Cardiac septum (tissue), 1 donor: ENCODE measurements at places on chromosomes 13 and 19. TPM values are rescaled to one million over a fixed set of nuclear protein-coding genes. Genes with fewer than 3 reads are reported as not detected.
A peak's percentile ranks its signal among the peaks of the same experiment; 100 is the strongest.

DNA sequence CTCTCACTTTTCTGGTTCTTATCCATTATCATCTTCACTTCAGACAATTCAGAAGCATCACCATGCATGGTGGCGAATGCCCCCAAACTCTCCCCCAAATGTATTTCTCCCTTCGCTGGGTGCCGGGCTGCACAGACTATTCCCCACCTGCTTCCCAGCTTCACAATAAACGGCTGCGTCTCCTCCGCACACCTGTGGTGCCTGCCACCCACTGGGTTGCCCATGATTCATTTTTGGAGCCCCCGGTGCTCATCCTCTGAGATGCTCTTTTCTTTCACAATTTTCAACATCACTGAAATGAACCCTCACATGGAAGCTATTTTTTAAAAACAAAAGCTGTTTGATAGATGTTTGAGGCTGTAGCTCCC lies 2.8 kb upstream of the F10 start:
- no peak for DNase-seq

GRCh38 chr13:113161433-113161832 lies 3.0 kb downstream of the PROZ start:
- DNase-seq = no peak

DNA sequence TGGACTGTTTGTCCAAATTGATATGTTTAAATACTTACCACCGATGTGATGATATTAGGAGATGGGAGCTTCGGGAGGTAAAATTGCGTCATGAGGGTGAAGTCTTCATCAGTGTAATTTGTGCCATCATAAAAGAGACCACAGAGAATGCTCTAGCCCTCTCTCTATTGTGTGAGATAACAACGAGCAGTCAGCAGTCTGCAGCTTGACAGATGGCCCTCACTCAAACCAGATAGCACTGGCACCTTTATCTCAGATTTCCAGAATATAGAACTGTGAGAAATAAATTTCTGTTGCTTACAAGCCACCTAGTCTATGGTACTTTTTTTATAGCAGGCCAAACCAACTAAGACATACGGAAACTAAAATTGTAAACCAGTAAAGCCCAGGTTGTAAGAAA lies 1718.9 kb upstream of the MIR17HG start:
- no peak for DNase-seq

- DNase-seq = no peak
Observed at GRCh38 chr13:41418731-41419130, 38.6 kb upstream of the RGCC start.

DNA sequence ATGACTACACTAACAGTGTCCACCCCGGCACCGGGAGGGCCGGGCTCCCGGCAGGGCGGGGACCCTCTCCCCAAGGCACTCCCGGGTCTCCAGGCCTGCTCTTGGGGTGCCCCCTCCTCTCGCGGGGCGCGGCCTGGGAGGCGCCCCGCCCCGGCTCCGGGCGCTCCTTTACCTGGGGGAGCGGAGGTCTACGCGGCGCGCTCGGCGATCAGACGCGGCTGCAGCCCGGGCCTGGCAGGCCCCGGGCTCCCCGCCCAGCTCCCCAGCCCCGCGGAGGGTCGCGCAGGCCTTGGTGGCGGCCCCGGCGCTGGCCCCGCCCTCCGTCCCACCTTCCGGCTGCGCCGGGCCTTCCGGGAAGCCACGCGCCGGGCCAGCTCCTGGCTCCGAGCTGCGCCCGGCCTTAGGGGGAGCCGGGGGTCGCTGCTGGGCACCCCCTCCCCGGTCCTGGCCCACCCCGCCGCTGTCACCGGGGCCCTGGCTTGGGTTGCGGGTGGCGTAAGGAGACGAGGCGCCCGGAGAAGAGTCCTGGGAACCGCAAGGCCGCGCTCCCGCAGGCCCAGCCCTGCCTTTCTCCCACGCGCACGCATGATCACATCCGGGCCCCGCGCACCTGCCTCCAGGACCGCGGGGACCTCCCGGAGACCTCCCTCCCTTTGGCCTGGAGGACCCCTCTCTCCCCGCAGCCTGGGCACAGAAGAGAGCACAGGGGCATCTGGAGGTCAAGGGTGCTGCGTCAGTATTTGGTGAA lies at the start of gene C19orf12:
Gene C19orf12, minus strand, starts transcription at position 309 of the 748 bp plus-strand sequence. CDS start 6,848 bp downstream, outside the sequence.
- no peak for DNase-seq

SYCN gene
- total RNA-seq = not detected

GRCh38 chr13:58850161-58850560 lies 1218.6 kb downstream of the PCDH17 start:
- no peak for DNase-seq

DNA sequence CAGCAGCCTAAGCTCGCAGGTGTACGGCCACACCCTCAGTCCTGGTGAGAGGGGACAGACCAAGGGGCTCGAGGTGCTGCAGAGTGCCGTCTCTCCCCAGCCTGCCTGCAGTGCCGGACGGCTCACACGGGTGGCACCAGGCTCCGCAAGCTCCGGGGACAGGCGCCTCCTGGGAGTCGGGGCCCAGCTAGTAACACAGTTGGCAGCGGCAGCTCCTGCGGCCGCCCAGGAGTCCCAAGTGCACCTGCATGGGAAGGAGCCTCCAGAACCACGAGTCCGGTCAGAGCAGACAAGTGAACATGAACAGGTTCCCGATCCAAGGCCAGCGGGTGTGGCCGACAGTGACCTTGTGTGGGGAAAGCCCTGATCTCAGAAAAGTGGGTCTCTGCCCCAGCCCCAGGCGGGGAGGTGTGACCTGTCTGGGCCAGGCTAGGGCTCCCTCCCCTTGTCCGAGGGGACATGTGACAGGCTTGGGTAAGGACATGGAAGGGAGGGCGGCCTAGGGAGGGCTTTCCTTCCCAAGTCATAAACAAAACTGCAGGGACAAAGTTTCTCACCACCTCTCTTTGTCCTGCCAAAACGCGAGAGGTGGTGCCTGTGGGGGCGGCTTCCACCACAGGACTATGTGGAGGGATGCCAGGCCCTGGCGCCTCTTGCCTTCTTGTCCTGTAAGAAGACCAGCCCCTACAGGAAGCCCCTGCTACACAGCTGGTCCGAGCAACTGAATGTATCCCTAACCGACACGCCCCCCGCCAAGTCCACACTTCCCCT lies 46.5 kb downstream of the MLLT1 start:
- peak; percentile 87 for DNase-seq

DNA sequence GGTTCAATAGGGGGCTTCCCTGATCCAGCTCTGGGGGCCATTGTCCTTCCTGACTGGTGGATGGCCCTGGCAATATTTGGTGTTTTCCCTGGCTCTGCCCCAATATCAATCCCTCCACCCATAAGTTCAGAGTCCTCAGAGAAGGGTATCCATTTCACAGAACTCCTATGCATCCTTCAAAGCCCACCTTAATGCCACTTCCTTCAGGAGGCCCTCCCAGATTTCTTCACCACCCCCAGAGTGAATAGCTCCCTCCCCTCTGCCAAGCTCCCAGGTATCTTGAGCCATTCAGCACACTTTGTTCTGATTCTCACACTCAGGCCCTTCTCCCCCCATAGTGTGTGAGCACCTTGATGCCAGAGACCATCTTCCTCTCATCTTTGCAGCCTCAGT lies 5.8 kb downstream of the PPP1R14A start:
- DNase-seq = no peak

GRCh38 chr13:35947315-35947714 lies 183.9 kb downstream of the DCLK1 start:
- no peak for DNase-seq

GRCh38 chr19:56117376-56117884 lies 3.7 kb downstream of the ZNF787 start:
- DNase-seq = no peak

DNA sequence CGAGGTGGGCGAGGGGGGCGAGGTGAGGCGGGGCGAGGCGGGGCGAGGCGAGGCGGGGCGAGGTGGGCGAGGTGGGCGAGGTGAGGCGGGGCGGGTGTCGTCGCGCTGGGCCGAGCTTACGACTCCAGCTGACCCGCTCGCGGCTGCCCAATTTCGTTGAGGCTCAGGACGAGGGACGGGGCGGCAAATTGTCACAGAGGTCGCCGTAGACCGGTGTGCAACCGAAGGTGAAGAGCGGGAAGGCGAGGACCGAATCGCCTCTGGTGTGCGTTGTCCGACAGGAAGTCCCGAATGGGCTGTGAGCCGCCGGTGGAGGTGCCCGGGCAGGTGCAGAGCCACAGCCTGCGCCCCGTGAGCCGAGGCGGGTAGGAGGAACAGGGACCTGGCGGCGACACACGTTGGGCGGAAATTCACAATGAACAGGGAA lies at the start of gene LACC1:
Gene LACC1, plus strand, starts transcription at position 150 of the 427 bp plus-strand sequence. CDS start 1,082 bp downstream, outside the sequence.
- peak; percentile 85 for DNase-seq

- DNase-seq = no peak
Observed at GRCh38 chr19:14418856-14419105, 360 bp downstream of the DDX39A start.

DNA sequence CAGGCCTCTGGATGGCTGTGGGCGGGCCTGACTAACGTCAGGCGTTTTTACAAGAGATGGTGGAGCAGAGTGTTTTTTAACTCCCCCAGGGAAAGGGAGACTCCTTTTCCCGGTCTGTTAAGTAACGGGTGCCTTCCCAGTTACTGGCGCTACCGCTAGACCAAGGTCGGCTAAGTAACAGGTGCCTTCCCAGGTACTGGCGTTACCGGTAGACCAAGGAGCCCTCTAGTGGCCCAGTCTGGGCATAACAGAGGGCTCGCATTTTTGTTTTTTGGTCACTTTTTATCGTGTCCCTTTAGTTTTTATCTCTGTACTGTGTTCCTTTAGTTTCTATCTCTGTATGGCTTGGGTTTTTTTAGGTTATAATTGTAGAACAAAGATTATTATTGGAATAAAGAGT lies 10.0 kb downstream of the ZNF383 start:
- no peak for DNase-seq

DNA sequence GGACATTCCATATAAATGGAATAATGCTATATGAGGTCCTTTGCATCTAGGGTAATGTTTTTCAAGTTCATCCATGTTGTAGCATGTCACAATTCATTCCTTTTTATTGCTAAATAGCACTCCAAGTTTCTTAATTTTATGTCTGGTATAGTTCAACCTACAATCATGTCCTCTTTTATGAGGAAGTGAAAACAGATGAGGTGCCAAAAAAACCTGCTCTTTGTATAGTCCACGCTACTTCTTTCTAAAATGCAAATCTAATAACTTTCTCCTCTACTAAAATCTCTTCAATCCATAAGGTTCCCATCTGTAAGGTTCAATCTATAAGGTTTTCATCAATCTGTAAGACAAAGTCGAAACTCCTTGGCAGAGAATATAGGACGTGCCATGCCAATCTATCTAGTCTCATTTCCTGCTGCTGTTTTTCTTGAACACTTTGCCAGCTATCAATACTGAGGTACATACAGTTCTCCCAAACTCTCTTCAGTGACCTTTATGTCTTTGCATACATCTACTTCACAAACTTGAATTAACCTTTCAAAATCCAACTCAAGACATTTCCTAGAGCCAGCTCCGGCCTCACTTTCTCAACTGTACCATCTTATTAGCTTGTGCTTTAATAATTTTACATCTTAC lies 33.7 kb downstream of the INTS6 start:
- DNase-seq = no peak

DNA sequence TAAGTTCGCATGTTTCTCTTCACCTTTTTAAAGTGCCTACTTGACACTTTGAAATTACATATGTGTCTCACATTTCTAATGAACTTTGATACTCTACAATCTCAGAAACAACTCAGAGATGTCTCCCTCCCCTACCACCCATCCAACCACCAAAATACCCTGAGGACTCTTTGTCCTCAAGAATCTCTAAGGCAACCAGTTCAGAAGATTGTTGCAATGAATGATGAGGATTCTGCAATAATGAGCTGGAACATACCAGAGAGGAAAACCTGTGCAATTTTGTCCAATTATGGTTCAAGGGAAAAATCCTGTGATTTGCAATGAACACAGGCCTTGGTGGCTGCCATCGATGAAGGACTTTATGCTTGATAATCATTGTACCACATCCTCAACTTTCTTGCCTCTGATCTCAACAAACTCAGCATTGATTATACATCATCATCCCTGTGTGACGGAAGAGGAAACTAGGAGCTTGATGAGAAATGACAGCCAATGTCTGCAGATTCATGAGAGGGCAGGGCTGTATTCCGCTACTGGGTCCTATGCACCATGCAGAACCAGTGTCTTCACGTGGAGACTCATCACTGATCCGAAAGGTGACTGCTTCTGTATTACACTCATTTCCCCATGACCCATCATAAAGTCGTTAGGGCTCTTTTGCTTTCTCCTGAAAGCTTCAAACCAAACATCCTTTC lies 1.1 kb downstream of the FPR1 start:
- no peak for DNase-seq

GRCh38 chr19:2236064-2236313 lies 140 bp downstream of the PLEKHJ1 start:
- no peak for DNase-seq

DNA sequence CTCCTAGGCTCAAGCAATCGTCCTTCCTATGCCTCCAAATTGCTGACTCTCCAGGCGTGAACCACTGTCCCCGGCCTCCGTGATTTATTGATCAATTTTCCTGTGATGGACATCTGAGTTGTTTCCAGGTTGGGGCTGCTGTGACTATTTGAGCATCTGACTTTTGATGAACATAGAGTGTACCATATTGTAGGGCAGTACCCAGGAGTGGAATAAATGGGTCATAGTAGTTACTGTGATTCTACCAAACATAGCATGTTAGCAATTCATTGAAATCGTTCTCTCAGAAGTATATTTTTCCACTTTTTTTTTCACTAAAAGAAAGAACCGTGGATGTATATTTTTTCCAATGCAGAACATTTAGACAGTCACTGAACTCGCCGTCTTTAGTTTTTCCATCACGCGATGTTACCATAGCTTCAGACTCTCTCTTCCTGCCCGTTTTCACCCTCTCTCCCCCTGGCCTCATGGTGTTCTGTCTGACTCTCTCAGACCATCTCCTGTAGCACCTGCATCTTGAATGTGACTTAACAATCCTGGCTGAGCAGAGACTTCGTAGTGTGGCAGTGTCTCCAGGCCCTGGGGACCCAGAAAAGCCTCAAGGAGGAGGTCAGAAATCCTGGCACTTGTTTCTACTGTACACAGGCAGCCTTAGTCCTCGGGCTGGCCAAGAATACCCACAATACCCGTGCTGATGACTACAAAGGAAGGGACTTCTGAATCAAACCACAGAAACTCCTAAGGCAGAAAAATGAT lies 3.2 kb upstream of the RASGRP4 start:
- DNase-seq = no peak

FAAP24 gene
- 0.32 TPM for total RNA-seq

- no peak for DNase-seq
Observed at GRCh38 chr13:41611385-41611784, 154.0 kb downstream of the RGCC start.

DNA sequence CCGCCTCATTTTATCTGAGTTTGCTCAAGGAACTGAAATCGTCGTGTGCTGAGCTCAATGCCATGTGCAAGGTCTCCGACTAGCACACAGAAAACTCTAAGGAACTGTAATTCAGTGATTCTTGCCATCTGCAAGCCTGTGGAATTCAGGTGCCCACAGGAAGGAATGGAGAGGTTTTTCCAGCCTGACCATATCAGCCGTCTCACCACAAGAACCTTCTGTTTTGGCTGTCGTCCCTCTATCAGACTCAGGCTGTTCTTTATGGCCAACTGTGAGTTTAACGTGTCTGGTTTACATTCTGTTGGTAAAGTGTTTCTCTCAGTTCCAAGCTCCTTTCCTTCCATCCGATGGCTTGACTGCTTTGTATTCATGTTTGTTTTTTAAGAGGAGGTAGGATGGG lies 293.5 kb downstream of the SPRY2 start:
- DNase-seq = no peak
